ENCODE measurements at places on chromosomes 6 and 20.

GRCh38 chr6:53011979-53012378 is 16.9 kb upstream of the GSTA4 start:
- no peak for DNase-seq

DNA sequence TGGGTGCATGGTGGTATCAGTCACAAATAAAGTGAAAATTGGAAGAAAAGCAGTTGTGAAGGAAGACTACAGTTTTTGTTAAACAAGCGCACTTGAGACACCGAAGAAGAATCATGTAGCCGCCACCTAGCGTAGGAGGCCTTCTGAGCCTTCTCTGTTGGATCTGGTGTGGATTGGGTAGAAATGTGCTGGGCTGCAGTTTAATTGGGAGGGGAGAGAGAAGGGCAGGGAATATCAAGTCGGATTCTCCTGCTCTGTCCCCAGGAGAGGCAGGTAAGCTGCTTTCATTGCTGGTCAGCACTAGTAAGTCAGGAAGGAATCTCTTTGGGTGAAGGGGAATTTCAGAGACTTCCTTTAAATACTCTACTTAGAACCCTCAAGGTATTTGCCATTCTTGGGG is 1.2 kb upstream of the FABP7 start:
- DNase-seq, result no peak

- no peak for DNase-seq
Observed at GRCh38 chr20:46350986-46351267, 42.6 kb upstream of the CDH22 start.

DNA sequence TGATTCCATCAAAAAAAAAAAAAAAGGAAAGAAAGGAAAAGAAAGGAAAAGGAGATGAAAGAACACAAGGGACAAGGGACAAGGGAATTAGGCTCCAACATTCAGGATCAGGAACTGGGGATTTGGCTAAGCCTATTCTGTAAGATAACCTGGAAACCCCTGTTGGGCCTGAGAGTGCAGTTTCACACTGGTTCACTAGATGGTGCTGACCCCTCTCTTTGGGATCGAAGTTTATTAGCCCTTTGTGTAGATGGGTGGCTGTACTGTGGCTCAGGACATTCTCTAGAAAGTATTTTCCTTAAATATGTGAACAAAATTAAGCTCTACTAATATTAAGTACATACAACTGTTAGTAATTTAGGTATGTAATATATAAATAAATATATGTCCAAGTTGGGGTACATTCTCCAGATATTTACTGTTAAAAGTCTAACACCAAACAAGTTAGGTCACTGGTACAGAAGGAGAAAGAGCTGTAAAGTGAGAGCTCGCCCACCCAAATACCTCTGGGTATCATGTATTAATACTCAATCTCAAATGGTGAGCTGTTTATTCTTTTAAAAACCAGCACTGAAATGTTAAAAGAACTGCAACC is 6.3 kb downstream of the OR2A4 start:
- DNase-seq, result peak; percentile 12

- peak; percentile 47 for DNase-seq
Observed at GRCh38 chr20:4973330-4974097, 27.8 kb downstream of the SLC23A2 start.

DNA sequence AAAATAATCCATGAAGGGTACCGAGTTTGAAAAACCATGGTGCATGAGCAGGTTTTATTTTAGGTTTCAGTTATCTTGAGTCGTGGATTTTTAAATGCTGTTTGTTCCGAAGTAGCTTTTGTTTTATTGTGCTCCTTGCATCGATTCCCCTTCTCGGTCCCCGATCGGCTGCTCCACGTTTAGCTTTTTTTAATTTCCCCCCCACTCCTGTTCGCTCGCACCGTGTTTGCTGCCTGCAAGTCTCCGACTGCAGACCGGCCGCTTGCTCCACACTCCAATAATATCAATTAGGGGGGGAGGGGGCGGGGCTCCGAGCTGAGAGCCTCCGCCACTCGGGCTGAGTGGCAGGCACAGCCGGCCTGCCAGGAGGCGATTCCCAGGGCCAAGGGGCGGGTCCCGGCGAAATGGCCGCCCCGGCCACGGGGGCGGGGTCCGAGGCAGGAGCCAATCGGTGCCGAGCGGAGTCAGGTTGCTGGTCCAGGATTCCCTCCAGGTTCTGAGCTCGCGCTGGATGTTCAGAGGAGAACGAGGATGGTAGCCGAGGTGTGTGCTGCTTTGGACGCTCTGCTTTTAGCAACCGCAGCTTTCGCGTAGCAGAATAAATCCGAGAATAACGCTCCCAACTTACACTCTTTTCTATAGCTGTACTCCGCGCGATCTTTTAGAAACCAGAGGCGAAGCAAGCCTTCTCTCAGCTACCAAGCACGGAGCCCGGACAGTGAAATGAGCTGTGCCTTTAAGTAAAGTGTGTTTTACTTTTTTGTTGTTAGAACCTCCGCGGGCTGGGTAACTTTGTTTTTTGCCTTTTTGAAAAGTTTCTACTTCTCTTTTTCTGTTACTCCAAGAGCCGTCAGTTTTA is at the start of gene EPHA7:
Gene EPHA7, minus strand, starts transcription at position 256 of the 859 bp plus-strand sequence. Its CDS starts 218 bp downstream, at position 38.
- peak; percentile 27 for DNase-seq

GRCh38 chr6:12761376-12762115 is 45.0 kb downstream of the PHACTR1 start:
- no peak for DNase-seq

- peak; percentile 0 for DNase-seq
Observed at GRCh38 chr6:168122011-168122410, 43.0 kb upstream of the FRMD1 start.

DNA sequence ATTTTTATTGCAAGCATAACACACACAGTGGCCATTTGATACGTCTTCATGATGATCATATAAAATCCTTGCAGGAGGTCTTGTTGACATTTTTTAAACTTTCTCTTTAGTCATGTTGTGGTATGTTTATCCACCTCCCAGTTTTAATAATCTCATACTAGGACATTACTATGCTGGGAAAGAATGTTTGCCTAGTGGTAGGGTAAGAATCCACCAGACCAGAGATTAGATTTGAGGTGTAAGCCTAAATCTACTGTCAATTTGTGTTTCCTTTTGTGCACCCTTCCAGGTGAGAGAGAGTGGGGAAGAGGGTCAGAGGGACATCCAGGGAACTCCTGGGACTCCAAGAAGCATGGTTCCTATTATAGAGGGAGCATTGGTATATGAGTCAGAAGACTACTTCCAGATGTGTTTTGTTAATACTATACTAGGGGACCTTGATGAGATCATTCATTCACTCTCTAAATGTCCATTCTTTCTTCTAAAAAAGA is 298.3 kb upstream of the SASH1 start:
- DNase-seq, result no peak

- no peak for DNase-seq
Observed at GRCh38 chr6:135323979-135324378, 142.9 kb downstream of the MYB start.

DNA sequence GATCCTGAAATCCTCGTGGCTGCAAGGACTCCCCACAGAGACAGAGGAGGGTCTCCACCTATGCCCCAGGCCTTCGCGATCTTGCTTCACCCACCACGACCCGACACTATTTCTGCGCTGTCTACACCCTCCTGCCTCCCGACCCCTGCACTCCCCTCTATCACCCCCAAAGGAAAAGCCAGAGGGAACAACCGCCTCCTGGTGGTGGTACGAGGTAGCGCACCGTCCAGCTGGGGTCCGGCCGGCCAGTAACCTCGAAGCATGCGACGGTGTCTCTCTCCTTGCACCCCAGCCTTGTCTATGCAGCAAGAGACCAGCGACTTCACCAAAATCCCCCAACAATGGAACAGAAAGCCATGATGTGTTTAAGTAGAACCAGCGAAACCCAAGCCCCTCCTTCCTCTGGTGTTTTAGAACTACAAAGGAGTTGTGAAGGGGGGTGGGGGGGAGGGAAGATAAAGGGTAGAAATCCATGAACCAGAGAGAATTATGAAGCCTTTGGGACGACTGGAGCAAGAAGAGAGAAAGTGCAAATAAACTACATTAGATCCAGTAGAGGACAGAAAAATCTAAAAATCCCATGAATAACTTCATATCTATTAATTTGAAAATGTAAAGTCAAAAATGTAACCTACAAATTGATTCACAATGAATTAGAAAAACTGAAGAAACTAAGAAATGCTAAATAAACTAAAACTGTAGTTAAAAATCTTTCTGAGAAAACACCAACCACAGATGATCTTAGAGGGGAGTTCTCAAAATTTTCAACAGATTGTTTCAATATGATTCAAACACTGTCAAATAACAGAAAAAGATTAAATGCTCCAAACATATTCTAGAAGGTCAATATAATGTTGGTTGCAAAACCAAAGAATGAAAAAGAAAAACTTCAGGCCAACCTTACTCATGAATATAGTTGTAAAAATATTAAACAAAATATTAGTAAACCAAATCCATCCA is 168.0 kb downstream of the CDK19 start:
- DNase-seq, result no peak

- no peak for DNase-seq
Observed at GRCh38 chr20:34250005-34250404, 8.8 kb downstream of the ASIP start.

DNA sequence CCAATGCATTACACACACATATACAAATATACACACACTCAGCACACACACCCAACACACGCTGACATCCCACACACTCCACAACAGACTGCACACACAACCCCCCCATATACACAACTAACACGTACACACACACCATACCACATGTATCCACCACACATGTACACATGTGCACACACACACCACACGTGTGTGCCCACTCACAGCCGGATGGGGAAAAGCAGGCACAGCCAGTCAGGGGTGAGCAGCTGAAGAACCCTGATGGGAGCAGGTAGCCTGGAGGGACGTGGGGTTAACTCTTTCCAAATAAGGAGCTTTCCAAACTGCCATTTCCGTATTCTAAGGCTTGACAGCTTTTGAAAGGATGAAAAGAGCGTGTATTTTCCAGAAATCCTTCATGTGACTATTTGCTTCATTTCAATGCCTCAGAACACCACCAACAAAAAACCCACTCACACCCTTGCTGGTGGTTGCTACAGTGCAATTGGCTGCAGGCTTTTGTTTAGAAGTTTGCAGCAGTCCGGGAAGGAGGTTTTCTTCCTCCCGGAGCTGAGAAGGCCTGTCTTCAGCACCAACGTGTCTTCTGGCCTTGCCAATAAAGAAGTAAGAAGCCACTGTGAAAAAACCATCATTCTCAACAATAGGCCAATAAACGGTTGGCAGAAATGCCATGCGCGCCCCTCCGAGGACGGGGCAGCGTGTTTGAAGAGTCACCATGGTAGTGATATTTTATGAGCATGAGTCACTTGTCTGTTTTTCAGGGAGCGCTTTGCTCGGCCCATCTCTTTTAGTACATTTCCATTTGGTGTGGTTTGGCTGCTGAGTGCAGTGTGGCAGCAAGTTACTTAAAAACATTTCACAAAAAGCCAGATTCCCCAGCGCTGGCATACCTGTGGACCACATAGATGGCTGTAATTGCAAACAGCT is 131.3 kb upstream of the GMDS start:
- no peak for DNase-seq

All from stimulated activated CD4-positive, alpha-beta T cell treated with anti-CD3 and anti-CD28 coated beads, Interleukin-4, amount 100 ng/mL, for 24 hours (primary cell).